ENCODE measurements at places on chromosomes 13 and 19.

- DNase-seq = peak; percentile 72
These were observed 3.2 kb downstream of the ELAVL1 start for GRCh38 chr19:8001995-8002849.

- DNase-seq = no peak
These were observed 75.8 kb upstream of the MCF2L start for GRCh38 chr13:112893207-112893569.

DNA sequence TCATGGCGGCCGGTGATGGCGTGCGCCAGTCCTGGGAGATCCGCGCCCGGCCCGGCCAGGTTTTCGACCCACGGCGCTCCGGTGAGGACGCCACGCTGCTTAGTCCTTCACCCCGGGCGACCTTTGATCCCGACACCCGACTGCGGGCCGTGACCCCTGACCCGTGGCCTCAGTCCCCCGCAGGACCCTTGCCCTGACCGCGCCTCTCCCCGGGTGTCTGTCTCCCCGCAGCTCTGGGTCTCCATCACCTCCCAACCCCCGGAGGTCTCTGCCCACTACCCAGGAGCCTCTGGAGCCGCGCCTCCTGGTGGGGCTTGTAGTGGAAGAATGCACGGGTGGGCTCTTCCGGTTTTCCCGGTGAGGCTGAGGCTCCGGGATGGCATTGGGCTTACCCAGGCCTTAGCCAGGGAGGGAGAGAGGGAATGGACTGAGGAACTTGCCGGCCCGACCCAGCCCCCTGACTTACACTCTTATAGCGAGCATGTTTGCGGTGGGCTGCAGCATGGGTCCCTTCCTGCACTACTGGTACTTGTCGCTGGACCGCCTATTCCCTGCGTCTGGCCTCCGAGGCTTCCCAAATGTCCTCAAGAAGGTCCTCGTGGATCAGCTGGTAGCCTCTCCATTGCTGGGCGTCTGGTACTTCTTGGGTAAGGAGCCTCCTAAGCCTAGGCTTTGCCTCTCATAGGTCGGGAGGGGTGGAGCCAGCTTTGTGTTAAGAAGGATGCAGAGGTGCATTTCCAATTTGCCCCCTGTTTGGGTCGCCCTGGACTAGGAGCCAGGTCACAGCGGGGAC is 566 bp downstream of the MPV17L2 start:
- no peak for DNase-seq

- no peak for DNase-seq
These were observed 23.2 kb upstream of the CYP2A13 start for GRCh38 chr19:41064974-41065569.

GRCh38 chr13:35698911-35699576 is 222.6 kb upstream of the MAB21L1 start:
- no peak for DNase-seq

- no peak for DNase-seq
These were observed 74.2 kb downstream of the TSHZ3 start for GRCh38 chr19:31275068-31275334.

DNA sequence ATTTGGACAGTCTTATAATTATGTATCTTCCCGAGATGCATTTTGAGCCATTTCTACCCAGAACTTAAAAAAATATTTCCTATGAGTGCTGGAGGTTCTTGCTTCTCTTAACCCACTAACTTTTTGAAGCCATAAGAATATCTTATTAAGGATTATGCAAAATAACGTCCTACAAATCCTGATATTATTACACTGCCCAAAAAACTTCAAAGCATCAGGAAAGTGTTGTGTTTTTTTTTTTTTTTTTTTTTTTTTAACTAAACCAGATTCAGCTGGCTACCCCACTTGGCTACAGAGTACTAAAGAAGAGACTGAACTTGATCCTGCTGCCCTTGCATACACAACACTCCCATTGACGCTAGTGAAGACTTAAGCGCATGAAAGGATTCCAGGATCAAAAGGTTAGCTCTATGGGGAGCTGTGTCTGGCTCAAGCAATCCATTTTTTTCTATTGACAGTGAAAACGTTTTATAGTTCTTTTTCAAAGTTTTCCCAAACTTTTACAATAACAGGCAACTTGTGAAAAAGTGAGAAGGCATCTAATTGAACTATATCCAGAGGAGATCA is 141.4 kb downstream of the KCNRG start:
- no peak for DNase-seq

DNA sequence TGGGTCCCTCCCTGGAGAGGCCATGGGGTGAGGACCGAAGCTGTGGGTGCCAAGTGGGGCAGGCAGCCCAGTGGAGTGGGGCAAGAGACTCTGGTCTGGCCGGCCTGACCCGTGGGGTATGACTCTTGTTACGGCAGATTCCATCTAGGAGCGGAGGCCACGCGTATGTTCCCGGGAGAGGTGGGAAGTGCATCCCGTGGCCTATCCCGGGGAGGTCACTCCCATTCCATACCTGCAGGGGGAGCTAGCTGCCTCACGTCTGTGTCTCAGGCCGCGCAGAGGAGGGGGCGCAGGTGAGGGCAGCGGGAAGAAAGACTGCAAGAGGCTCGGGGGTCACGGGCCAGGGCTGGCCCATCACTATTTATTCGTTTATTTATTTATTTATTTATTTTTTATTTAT is 4.9 kb downstream of the CSNK1G2 start:
- no peak for DNase-seq

GRCh38 chr13:45255247-45255987 is 54.6 kb upstream of the KCTD4 start:
- no peak for DNase-seq

GRCh38 chr13:98405107-98405571 is 171.8 kb downstream of the STK24 start:
- no peak for DNase-seq

DNA sequence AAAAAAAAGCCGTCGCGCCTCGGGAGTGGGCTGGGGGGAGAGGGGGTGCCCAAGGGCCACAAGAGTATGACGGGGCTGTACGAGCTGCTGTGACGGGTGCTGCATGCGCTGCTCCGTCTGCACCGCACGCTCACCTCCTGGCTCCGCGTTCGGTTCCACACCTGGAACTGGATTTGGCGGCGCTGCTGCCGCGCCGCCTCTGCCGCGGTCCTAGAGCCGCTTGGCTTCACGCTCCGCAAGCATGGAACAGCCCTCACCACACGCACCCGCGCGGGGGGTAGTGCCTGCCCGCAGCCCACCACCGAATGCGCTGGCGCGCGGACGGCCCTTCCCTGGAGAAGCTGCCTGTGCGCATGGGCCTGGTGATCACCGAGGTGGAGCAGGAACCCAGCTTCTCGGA is 18.8 kb downstream of the C1QTNF9 start:
- no peak for DNase-seq

- no peak for DNase-seq
These were observed 8.2 kb downstream of the PROZ start for GRCh38 chr13:113166681-113167080.

GRCh38 chr19:33395561-33396550 is 22.3 kb downstream of the CEBPG start:
- DNase-seq = no peak

- DNase-seq = no peak
These were observed 92.2 kb upstream of the ZNF536 start for GRCh38 chr19:30280018-30280417.
